Neural progenitor cell (in vitro differentiated cells): ENCODE measurements at places on chromosomes 7 and 10.

- no peak for DNase-seq
These were observed 510.5 kb upstream of the PFKP start for GRCh38 chr10:2556883-2557282.

DNA sequence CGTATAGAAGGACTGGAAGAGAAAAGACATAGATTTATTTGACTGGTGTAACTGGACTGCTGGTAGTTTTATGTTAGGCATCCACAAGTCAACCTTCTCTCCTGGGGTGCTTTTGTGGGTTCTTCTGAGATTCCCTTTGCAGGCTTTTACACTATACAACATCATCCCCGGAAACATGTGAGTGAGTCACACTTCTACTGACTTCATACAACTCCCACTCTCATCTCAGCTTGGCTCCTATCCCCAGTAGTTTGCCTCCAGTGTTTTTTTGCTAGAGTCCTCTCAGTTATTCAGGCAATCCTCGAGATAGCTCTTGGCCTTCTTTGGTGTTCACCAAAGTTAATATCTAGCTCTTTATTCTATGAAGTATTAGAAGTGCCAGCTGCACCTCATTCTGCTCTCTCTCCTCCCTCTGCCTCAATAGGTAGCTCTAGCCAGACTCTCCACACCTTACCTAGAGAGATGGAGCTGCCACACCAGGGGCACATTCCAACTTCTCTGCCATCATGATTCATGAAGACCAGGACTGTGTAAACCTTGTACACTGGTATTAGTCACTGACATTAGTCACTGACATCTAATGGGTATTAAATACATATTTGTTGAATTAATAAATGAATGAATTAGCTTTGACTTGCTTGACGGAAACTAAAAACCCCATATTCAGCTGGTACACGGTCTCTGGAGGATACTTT lies 281.9 kb downstream of the PPP1R3A start:
- no peak for DNase-seq

- DNase-seq = no peak
These were observed 48.3 kb upstream of the NRBF2 start for GRCh38 chr10:63084690-63085382.

- DNase-seq = peak; percentile 58
These were observed 625.5 kb upstream of the GALNT17 start for GRCh38 chr7:70506434-70506833.

DNA sequence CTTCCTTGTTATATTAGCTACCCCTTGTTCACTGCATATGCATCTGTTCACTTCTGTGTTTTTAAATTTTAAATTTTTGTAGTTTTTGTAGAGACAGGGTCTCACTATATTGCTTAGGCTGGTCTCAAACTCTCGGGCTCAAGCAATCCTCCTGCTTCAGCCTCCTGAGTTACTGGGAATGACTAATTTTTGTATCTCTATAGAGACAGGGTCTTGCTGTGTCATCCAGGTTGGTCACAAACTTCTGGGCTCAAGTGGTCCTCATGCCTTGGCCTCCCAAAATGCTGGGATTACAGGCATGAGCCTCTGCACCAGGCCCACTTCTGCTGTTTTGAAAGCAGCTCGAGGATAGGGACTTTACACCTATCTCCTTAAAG lies 64.6 kb downstream of the PRTFDC1 start:
- DNase-seq = no peak

DNA sequence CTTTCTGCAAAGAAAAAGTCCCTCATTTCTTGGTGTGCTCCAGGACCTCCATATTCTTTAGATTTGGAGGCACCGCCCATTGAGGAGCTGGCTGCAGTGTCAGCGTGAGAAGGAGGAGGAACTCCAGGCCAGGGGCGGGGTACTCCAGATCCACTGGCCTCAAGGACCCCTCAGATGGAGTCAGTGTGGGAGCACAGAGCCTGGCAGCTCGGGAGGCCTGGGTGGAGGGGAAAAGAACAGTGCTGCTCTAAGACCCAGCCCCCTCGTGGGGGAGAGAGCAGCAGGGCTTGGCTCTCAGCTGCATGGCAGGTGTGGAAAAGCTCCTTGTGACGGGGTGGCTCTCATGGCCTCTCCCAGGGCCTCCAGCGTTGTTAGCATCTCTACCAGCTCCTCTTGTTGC lies 70.5 kb downstream of the ITGB1 start:
- DNase-seq = peak; percentile 11
